ENCODE measurements at places on chromosomes 6 and 20. TPM values are rescaled to one million over a fixed set of nuclear protein-coding genes. Genes with fewer than 3 reads are reported as not detected.

LGSN gene
- not detected for total RNA-seq

ULBP1 gene
- total RNA-seq: 6.4 TPM

CFAP61 gene
- total RNA-seq: not detected

GDAP1L1 gene
- total RNA-seq: not detected

ARMH2 gene
- not detected for total RNA-seq
